Central memory CD4-positive, alpha-beta T cell (primary cell): ENCODE measurements at places on chromosomes 12 and 14.

GRCh38 chr14:89175881-89176799 lies 240.9 kb downstream of the FOXN3 start:
- DNase-seq = no peak

GRCh38 chr14:93976477-93977057 lies at the start of gene ASB2:
Gene ASB2 (minus strand): TSS chr14:93976570. CDS start chr14:93964539, 12,031 bp downstream.
- DNase-seq = no peak

GRCh38 chr14:77865455-77865854 lies 65.5 kb downstream of the ADCK1 start:
- no peak for DNase-seq

GRCh38 chr12:75271576-75271975 lies 58.5 kb downstream of the CAPS2 start:
- no peak for DNase-seq
